ENCODE measurements at places on chromosomes 1 and 21. TPM values are rescaled to one million over a fixed set of nuclear protein-coding genes. Genes with fewer than 3 reads are reported as not detected.
A peak's percentile ranks its signal among the peaks of the same experiment; 100 is the strongest.

DNA sequence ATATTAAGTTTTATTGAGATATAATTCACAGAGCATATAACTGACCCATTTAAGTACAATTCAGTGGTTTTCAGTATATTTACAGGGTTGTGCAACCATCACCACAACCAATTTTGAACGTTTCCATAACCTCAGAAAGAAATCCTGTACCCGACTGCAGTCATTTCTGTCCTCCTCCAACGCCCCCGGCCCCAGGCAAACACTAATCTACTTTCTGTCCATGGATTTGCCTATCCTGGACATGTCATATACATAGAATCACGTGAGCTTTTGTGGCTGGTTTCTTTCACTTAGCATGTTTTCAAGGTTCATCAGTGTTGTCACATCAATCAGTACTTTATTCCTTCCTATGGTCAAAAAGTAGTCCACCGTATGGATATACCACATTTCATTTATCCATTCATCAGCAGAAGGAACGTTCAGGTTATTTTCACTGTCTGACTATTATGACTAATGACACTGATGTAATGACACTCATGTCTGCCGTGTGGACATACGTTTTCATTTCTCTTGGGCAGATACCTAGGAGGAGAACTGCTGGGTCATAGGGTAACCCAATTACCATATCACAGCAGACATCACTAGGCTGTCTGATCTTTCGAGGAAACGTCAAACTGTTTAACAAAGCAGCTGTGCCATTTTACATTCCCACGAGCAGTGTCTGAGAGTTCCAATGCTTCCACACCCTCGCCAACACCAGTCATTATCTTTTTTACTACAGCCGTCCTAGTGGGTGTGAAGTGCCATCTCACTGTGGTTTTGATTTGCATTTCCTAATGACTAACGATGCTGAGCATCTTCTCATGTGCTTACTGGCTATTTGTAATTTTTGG lies 30.8 kb downstream of the MRPL37 start:
- DNase-seq: no peak

DNA sequence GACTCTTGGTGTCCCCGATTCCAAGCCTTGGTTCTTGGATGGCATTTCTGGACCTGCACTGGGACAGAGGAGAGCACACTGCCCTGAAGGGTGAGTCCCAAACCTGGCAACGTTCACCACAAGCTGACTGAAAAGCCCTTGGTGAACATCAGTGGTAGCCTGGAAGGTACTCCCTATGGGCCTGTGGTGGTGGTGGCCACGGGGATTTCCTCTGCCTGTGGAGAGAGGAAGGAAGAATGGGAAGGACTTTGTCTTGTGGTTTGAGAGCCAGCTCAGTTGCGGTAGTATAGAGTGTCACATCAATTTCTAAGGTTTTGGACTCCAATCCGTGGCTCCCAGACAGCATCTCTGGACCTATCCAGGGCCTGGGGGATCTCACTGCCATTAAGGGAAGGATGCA lies 50.7 kb downstream of the DNAH14 start:
- no peak for DNase-seq

The LEMD1 gene
- 0.29 TPM for polyA plus RNA-seq

DNA sequence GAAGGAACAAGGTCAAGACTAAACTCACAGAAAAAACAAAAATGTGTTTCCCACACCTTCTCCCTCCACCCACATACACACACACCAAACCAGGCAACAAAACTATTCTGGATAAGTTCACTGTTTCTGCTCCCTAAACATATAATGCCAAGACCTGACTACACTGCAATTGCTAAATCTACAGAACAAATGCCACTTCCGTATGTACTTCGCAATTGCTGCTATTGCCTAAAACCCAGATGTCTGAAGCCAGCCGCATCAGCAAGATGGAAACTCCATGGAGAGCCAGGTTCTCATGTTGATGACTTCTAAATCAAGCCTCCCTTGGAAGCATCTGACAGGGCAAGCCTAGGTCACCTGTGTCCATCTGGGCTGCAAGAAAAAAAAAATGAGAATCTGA lies 8.3 kb upstream of the AIM2 start:
- DNase-seq: no peak

The RPTN gene
- polyA plus RNA-seq: not detected

DNA sequence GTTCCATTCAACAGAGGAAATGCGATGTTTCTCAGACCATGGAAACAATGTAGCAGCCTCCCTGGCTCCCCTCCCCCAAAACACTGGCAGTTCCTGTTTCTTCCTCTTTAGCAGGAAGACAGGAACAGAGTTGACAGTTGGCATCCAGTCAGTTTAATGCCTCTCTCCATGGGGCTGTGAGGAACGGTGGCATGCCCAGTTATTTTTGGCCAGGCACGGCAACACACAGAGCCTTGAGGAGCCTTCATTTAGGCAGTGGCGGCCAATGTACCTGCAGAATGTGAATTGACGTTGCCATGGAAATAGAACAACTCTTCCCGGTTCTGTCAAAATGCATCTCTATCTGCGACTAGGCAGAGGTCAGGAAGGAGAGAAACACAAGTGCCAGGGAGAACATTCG lies 330.6 kb downstream of the DSCAM start:
- peak; percentile 29 for DNase-seq

The HENMT1 gene
- polyA plus RNA-seq: 19.5 TPM

The GLMP gene
- 12.7 TPM for polyA plus RNA-seq

DNA sequence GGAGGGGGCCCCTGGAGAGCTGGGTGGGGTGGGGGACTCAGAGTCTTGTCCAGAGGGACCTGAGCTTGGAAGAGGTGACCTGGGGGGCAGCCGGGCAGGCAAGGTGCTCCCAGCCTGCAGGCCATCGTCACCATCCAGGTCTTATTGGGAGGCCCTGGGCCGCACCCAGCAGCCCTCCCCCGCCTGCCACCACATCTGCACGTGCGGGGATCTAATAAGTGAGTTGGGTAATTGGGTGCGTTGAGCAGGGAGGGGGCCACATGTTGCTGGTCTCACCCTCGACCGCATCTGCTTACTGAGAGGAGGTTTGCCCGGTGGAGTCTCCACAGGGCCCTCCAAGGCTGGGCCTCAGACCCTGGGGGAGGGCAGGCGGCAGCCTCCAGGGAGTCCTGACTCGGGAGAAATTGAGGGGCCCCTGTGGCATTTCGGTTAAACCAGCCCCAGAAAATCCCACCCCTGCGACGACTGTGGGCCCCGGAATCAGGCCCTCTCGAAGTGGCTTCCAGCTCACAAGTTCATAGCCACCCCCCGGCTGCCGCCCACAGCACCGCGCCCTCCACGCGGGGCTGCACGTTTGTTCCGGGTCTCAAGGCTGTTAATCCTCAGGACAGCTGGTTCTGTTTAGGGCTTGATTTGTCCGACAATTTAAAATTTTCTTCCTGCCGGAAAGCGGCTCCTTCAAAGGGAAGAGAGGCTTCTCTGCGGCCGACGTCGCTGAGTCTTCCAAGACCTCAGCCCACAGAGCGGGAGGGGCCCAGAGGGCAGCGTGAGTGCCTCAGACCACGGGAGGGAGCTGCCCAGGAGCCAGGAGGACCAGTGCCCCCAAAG lies 14.7 kb upstream of the COL6A2 start:
- DNase-seq: no peak

All from muscle of arm (tissue), 14 donors.